Fibroblast of the aortic adventitia (primary cell): ENCODE measurements at places on chromosomes 7 and 10. TPM values are rescaled to one million over a fixed set of nuclear protein-coding genes. Genes with fewer than 3 reads are reported as not detected.

DNA sequence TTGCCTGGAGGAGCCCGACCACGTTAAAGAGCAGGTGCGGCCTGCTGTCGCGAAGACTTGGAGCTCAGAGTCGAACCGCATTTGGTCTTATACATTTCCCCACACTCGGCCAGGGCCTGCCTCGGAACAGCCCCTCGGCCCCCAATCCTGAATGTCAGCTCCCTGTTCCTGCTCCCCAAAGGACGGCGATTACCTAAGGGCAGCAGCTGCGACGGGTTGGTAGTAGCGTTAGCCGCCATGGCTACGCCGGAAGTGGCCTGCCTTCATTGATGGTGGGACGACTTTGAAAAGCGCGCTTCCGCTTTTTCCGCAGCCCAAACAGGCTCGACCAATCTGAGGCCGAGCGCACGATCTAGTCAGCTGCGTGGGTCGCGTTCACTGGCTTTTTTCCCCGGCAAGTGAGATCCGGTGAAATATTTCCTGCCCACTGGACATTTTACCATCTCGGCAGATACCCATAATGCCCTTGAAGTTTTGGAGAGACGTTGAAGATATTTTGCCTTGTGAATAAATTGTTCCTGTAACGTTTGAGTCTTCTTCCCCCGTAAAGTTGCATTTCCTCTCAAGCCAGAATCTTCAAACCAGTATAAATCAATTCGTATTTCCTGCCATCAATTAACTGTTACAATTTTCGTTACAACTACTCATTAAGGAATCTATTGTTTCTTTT lies at the start of gene LSM5:
TSS of gene LSM5 (minus strand) at position 254 of the 670 bp plus-strand sequence. CDS start at position 239, 15 bp downstream.
- DNase-seq: peak; percentile 94

DNA sequence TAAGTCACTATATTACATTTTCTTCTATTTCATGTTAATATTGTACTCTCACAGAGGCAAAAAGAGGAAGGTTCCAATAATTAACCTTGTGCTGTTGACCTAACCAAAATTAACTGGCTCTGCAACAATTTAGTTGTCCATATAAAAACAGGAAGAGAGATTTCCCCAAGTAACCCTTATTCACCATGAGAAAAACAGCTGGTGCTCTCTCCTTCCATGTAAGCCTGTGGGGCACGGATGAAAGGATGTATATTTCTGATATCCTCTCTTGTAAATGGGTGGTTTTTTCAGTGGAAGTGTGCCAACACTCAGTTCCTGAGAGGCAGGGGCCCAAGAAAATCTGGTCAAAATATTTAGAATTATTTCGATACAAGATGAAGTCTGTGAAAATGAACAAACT lies 358.1 kb downstream of the CRPPA start:
- no peak for DNase-seq

DNA sequence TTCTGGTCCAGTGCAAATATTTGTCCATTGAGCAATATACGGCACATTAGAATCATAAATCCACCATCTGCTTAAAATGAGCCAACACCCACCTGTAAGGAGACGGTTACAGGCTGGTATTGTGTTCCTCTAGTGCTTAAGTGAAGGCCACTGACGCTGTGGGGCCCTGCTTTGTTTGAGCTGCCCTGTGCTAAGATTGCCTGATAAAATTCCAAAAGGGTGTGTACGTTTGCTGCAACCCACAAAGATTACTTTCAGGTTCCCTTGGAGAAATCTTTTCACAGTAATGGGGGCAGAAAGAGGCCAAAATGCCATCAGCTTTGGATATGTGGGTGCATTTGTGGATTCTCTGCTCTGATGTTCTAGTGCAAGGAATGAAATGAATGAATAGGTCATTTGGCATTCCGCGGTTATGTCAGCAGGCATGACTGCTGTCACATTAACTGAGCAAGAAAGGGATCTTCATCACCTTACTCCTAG lies 34.4 kb downstream of the AGR3 start:
- DNase-seq: peak; percentile 4

- no peak for DNase-seq
These were observed 37.8 kb downstream of the FAM13C start for GRCh38 chr10:59324597-59324996.

DNA sequence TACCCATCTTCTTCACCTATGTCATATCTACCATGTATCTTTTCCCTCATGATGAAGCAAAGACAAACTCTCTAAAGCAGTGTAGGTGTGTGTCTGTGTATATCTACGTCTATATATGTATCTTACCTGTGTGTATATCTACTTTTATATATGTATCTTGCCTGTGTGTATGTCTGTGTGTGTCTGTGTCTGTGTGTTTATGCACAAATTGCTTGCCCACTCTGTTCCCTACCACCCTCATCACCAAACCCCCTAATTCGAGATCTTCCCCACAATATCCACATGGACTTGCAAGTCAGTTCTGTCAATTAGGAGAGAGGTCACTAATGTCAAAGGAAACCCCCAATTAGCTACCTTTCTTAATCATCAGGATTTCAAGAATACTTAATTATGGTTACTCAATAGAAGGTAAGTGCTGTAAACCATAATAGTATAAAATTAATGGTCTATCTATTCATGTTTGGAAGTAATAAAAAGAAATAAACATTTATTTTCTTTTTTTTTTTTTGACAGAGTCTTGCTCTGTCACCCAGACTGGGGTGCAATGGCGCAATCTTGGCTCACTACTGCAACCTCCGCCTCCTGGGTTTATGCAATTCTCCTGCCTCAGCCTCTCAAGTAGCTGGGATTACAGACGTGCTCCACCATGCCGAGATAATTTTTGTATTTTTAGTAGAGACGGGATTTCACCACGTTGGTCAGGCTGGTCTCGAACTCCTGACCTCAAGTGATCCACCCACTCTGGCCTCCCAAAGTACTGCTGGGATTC lies 43.6 kb downstream of the ANKRD61 start:
- no peak for DNase-seq

DNA sequence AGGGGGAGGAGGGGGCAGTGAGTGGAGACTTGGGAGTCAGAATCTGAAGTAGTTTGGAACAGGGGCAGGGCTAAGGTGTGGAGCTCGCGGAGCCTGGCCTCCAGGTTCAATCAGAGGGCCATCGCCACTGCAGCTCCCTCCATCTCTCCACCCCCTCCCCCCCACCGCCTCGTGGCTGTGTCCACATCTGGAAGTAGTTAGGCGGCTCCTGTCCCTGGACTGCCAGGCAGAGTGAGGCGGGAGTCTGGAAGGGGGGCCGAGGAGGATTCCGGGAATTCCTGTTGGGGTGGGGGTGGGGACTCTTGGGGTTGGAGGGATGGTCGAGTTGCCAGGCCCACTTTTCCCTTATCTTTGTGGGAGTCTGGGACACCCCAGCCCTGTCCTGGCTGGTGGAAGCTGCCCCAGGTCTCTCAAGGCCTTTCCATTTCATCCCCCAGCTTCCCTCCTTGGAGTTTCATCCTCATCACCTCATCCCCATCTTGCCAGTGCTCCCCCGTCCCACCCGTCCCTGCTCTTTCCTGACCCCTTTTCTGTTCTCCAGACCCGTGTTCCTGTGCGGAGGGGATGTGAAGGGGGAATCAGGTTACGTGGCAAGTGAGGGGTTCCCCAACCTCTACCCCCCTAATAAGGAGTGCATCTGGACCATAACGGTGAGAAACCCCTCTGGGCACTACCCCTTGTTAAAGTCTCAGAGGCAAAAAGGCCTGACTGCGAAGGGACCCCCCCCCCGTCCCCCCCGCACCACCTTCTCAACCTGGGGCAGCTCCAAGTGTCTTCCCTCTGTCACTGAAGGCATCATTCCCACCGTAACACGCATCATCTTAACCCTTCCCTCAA lies 944 bp downstream of the PCOLCE start:
- DNase-seq: peak; percentile 88

GRCh38 chr10:50396491-50397311 lies 145.4 kb upstream of the ASAH2 start:
- DNase-seq: peak; percentile 55

GRCh38 chr7:70764701-70765208 lies 367.2 kb upstream of the GALNT17 start:
- no peak for DNase-seq

DNA sequence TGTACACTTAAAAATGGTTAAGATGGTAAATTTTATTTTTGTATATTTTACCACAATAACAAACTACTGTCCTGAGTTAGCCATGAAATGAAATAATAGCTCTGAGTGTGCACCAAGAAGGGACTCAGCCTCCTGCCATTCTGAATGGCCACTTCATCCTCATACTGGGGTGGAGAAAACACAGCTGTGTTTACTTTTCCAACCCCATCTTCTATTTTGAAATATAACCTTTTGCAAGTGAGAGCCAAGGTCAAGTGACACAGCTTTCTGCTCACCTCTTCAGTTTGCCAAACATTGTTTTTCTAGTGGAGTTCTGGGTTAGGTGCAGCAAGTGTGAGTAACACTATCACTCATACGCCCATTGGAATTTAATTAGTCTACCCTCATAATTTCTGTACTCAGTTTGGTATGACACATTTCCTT lies 107.4 kb upstream of the GLCCI1 start:
- peak; percentile 60 for DNase-seq

The C7orf33 gene
- not detected in 2 replicates for total RNA-seq

The SLC29A4 gene
- 0.49 and 0.90 TPM in 2 replicates for total RNA-seq
